ENCODE measurements at places on chromosomes 2 and 18.

GRCh38 chr2:80489717-80490116 is 185.2 kb upstream of the LRRTM1 start:
- DNase-seq = peak; percentile 45

- peak; percentile 33 for DNase-seq
Measured at GRCh38 chr18:77059294-77059916, 73.2 kb downstream of the MBP start.

GRCh38 chr2:135662088-135662487 is 79.6 kb upstream of the UBXN4 start:
- peak; percentile 40 for DNase-seq

DNA sequence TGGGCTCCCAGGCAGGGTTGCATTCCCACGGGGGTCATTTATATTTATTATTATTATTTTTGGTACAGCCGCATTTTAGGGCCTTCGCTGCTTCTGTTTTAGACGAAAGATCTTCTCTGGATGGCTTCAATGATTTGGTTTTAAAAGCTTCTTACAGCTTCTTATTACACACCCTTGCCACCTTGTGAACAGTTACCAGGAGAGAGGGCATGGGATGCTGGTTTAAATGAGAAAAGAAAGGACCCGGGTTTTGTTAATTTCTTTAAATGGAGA is 1.7 kb downstream of the SH3RF3 start:
- no peak for DNase-seq

GRCh38 chr18:67733088-67733487 is 216.6 kb upstream of the DSEL start:
- peak; percentile 91 for DNase-seq

DNA sequence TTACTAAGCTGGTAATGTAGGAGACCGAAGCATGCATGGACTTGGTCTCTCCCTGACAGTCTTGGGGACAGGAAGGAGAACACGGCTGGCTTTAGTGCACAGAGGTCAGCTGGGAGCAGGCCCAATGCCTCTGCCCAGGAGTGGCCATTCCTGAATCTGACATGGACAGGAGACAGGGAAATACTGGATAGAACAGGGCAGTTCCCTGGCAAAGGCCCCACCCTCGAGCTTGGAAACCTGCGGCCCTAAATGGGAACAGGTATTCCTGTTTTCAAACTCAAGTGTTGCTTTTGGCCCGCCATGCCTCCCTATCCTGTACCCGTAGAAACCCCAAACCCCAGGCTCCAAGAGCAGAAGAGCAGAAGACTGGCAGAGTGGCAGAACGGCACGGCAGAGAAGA is 107.4 kb downstream of the ZNF516 start:
- no peak for DNase-seq

- no peak for DNase-seq
Measured at GRCh38 chr18:48697441-48697840, 158.6 kb downstream of the CTIF start.

GRCh38 chr2:12094134-12094533 is 347.7 kb downstream of the LPIN1 start:
- DNase-seq = no peak

- no peak for DNase-seq
Measured at GRCh38 chr2:150677551-150677950, 190.1 kb upstream of the RND3 start.

GRCh38 chr2:57947398-57947797 is 99.2 kb upstream of the VRK2 start:
- DNase-seq = no peak

- DNase-seq = no peak
Measured at GRCh38 chr2:99880964-99881294, 261.5 kb downstream of the AFF3 start.

DNA sequence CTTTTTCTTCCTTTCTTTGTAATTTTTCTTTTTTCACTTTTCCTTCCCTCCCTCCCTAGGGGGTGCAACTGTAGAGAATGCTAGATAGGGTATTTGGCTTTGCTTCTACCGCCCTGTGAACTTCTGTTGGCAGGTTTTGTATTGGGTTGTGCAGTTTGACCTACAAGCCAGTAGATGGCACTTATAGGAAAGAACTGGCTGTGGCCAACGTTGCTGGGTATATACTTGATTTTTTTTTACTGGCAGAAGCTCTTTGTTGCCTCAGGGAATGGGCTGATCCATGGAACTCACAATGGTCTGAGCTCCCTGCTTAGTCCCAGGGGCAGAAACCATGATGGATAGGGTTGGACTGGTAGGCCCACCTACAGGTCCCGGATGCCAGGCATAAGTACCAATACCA is 1019.5 kb upstream of the LRRTM1 start:
- no peak for DNase-seq

DNA sequence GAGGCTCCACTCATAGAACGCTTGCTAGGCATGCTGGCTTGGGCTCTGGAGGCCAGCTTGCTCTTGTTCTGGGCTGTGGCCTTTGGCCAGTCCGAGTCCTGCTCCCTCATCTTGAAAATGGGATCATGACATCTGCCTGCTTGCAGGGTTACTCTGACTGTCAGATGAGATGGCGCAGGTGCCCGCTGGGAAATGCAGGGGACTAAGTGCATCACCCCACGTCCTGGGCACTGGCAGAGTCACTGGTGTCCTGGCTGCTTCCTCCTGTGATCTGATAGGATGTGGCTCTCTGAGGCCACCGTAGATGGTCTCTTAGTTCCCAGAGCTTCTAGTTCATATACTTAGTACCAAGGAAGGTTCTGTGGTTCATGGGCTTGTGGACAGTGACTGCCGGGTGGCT is 18.5 kb downstream of the LDLRAD4 start:
- DNase-seq = no peak

DNA sequence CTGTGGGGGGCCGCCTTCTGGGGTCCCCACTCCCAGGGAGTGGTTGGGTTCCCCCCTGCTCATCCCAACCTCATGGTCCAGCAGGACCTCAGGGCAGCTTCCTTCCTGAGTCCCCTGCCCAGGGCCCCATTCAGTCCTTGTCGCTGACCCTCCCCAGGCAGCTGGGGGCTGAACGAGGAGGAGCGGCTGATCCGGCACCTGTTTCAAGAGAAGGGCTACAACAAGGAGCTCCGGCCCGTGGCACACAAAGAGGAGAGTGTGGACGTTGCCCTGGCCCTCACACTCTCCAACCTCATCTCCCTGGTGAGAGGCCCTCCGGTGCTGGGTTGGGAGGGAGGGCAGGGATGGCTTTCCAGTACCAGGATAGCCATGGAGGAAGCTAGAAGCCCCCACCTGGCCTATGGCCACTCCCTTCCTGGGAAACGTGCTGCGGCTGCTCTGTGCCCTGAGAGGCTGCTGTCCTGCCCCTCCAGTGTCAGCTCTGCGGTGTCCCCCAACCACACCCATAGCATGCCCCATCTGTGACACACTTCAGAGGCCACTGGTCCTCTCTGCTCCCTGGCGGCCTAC is 497 bp downstream of the CHRND start:
- no peak for DNase-seq

GRCh38 chr2:102261467-102262135 is 49.8 kb upstream of the IL1RL1 start:
- no peak for DNase-seq

DNA sequence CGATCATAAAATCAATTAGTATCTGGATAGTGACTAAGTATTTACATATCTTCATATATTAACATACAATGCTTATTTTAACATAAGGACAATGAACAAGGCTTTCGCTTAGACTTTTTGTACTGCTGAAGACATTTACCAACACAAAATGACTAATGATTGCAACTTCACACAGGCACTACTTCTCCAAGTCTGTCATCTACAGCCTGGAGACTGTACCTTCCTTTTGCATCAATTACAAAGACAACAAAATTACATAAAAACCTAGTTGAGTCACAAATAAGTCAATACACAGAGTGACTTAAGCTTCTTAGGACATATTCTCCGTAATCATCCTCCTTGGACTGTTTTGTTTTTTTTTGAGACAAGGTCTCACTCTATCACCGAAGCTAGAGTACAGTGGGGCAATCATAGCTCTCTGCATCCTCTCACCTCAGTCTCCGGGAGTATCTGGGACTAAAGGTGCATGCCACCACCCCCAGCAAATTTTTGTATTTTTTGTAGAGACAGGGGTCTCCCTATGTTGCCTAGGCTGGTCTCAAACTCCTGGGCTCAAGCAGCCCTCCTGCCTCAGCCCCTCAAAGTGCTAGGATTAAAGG is 15.9 kb downstream of the PUM2 start:
- no peak for DNase-seq

- no peak for DNase-seq
Measured at GRCh38 chr2:227477291-227477690, 5.3 kb downstream of the AGFG1 start.

GRCh38 chr2:164692114-164692513 is 70.8 kb upstream of the GRB14 start:
- DNase-seq = no peak

- no peak for DNase-seq
Measured at GRCh38 chr2:227578642-227579041, 20.1 kb upstream of the SCYGR2 start.

DNA sequence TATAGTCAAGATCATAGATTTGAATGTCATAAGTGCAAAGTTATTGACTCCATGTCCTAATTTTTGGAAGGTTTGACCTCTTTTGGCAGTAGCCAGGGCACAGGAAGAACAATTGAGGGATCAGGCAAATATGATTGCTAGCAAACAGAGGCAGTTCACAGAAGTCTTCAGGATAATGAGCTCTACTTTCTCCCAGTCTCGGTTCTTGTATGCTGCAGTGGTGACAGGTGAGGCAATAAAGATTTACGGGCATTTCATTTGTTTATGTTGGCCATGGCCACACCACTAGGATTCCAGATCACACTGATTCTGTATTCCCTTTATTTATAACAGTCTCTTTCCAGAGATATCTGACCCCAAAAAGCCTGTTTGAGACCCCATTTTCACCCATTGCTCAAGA is 137.5 kb downstream of the UBR3 start:
- no peak for DNase-seq

GRCh38 chr18:47115205-47115604 is 35.1 kb downstream of the HDHD2 start:
- no peak for DNase-seq

GRCh38 chr18:79069717-79070151 is 540 bp downstream of the ATP9B start:
- DNase-seq = no peak

DNA sequence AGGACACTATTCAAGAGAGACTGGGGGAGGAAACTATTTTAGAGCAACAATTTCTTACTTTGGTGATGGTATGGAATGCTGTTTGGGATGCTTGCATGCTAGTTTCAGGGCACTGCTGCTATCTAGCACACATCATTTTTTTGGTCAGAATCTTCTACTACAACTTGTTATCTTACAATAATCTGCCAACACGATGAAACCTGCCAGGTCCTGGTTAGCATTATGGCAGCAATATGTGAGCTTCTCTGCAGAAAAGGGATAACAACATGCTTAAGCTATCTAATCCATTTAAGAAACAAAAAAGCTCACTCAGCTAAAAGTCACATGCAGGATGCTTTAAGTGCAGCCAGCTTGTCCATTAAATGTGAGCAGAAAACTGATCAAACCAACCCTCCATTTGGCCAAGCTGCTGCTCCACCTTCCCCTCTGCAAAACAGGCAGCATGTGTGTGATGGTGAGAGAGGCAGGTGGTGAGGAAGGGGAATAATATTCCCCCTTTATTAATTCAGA is 30.1 kb downstream of the GAREM2 start:
- DNase-seq = no peak

GRCh38 chr2:28358668-28359201 is 33.9 kb upstream of the FOSL2 start:
- no peak for DNase-seq

- no peak for DNase-seq
Measured at GRCh38 chr2:175647058-175647457, 355.0 kb downstream of the LNPK start.

DNA sequence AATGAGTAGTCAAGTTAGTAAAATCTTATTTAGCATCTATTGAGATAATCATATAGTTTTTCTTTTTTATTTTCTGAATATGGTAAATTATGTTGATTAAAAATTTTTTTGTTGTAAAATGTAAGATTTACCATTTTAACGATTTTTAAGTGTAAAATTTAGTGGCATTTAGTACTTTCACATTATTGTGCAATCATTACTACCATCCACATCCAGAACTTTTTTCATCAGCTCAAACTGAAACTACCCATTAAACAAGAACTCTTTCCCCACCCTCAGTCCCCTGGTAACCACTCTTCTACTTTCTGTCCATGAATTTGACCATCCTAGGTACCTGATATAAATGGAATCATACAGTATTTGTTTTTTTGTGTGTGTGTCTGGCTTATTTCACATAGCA is 11.1 kb downstream of the RAB3GAP1 start:
- DNase-seq = no peak

GRCh38 chr2:64338910-64339500 is 115.0 kb upstream of the LGALSL start:
- DNase-seq = peak; percentile 40

GRCh38 chr2:11027195-11027594 is 115.5 kb downstream of the KCNF1 start:
- no peak for DNase-seq

DNA sequence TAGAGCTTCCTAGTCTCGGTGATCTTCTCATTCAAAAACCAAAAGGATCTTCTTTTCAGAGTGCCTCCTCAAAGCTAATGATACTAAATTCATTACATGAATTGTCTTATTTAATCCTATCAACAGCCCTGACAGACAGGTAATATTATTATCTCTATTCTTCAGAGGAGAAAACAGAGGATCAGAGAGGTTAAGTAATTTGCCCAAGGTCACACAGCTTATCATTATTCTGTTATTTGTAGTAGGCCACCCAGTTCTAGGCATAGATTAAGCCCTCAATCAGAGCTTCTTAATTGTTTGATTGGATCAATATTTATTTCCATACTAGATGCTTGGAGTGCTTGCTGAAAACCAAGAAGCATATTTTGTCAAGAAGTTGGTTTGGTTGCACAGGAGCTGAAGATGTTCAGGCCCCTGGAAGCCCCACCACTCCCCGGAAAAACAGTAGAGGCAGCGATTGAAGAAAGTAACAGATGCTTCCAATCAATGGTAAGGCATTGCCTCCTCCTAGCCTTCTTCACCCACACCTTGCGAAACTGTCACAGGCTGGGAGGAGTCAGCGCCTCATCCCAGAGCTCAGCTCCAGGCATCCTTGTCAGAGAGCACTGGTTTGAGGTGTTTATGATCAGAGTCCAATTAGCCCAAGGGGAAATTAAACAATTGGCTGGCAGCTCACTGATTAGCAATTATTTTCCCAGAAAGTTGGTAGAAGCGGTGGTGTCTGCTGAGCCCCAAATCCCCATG is 487.2 kb downstream of the BCL11A start:
- no peak for DNase-seq

DNA sequence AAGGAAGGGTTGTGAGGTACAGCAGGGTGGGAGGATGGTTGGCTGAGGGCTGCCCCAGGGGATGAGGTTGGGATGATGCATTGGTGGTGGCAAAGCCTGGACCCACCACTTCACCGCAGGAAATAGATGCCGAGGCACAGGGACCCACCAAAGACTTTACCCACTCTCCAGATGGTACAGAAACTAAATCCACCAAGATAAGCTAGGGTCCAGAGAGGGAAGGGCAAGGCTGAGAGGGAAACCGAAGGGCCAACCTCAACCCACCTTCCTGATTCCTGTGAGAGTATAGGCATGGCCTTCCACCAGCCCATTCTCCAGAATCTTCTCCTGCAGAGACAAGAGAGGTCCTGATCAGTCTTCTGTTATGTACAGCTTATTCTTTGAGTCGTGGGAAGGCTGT is 18.1 kb downstream of the CAPN14 start:
- no peak for DNase-seq
